ENCODE measurements at places on chromosomes 1 and 21.
A peak's percentile ranks its signal among the peaks of the same experiment; 100 is the strongest.

DNA sequence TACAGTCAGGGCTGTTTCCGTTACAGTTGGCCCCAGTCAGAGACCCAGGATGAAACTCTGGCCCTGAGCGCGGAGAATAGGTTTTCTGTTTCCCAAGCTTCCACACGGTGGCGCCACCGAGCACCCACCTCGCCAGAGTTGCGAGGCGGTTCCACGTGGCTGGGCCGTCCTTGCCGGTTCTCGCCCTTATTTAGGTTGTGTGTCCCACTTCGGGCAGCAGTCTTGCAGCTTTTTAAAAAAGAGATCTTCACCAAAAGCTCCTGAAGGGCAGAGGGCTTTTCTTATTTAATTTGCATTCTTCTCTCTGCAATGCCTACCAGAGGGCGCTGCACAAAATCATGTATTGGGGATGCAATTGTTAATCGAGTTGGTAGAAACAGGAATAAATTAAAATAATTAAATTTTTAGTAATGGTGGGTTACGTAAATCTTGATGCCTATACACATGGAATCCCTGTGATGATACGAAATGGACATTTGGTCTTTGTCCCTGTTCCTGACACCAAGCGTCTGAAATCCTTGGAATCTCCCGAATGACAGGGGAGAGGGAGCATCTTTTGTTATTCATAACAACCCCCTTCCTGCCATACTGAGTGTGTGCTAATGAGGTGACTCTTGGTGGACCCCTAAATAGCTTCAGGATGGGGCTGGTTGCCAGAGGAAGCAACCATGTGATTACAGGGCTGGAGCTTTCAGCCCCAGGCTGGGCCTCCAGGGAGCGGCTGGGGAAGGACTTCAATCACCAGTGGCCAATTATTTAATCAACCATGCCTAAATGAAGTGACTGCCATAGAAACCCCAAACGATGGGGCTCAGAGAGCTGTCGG, 5.6 kb upstream of the S100A7 start:
- DNase-seq: peak; percentile 43

- no peak for DNase-seq
These were observed 182.9 kb upstream of the KCND3 start for GRCh38 chr1:112172294-112172882.

- no peak for DNase-seq
These were observed 34.9 kb downstream of the IGSF21 start for GRCh38 chr1:18142471-18142870.

DNA sequence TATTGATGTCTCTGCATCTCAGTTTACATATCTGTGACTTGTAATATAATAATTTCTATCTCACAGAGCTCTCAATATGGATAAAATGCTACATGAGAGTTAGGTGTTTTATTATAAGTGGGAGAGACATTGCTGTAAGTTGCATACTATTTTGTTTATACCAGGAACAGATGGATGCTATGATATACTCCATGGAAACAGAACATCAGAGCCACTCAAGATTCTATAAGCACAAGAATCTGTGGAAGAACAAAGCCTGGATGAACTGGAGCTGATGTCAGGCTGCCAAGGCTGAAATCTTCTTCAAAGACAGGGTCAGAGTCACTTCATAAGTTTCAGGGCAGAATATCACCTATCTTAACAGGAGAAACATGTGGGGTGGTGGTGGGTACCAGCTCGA, 30.2 kb downstream of the DUSP10 start:
- no peak for DNase-seq

DNA sequence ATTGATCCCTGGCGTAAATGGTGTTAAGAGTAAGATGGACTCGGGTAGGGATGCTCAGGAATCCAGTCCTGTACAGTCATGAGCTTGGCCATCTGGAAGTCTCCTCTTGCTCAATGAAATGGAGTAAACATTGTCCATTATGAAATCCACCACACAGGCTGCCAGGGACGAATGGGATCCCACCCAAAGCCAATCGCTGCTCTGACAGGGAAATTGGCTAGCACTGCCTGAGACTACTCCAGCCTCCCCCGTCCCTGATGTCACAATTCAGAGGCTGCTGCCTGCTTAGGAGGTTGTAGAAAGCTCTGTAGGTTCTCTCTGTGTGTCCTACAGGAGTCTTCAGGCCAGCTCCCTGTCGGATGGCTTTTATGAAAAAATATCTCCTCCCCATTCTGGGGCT, at the start of gene HSD11B1:
Gene HSD11B1, plus strand, starts transcription at position 263 of the 400 bp plus-strand sequence. Its CDS starts 97 bp downstream, at position 360.
- no peak for DNase-seq

DNA sequence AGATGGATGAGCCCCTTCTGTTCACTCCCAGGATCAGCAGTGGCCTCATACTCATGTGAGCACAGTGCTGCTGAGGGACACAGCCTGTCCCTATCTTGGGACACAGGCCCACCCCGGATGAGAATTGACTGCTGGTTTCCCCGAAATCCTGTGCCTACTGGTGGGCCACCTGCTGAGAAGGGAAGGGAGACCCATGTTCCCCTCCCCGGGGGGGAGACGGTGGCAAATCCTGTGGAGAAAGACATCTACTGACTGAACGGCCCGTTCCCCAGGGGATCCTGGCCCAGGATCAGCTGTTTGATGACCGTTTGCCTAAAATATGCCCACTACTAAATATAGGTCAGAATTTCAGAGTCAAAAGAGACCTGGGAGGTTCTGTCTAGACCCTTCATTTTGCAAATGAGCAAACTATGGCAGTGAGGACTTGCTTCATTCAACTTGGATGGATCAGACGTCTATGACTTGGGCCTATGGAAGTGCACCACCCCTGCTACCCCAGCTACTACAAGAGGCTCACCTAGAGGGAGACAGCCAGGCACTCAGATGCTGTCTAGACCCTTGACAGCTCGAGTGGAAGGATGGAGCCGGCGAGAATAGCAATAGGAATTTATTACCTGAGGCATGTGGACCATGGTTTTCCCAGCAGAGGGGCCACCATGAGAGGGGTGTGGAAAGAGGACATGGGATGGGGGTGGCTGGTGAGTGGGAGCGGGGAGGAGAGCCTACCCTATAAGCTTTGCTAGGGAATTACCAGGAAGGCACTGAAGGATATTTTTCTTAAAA, 15.6 kb upstream of the THEMIS2 start:
- DNase-seq: no peak

GRCh38 chr1:8185400-8185799, 132.5 kb upstream of the SLC45A1 start:
- no peak for DNase-seq

DNA sequence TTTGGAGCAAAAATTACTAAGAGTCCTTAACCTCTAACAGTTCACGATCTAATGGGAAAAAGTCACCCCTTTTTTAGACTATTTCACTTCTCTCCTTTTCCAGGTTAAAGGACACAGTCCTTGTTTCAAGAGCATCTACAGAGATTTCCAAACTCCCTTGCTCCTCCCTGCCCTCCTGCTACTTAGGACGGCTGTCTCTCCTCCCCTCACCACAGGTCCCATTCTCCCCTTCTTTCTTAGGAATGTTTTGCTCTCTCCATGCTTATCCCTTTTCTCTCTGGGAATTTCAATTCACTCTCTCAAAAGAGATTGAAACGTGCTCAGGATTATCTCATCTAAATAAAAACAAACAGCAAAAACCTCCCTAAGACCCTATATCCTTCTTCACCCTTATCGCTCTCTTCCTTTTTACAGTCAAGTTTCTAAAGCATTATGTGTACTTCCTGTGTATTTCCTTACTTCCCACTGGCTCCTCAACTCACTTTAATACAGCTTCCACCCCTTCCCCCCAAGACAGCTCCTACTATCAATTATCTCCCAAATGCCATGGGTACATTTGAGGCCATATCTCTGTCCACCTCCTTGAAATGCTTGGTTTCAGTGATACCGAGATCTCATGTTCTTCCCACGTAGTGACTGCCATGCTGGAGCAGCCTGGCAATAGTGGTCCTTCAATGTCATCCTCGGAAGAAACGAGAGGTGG, 43.2 kb upstream of the ZNF281 start:
- DNase-seq: no peak

DNA sequence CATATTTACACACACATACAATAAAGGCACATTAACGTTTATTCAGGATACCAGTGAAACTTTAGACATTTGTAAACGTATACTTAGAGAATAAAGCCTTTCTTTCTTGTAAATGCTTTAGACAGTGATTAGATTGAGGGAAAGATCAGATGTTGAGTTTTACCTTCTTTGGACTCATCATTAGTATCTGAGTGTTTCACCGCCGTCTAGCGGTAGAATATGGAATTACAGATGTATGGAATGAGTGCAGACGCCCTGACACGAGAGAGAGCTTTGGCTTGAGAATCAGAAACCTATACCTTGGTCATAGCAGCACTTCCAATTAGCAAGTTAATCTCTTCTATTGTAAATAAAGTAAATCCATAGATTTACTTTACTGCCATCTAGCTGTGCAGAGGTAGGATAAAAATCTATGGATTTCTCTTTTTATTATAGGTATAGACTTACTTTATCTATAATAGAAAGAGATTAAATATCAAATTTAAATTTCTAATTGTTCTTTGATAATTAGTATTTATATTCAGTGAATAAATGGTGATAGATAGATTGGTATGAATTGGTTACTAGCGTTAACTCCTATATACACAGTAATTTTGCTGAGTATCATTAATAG, 12.6 kb downstream of the FLG2 start:
- peak; percentile 6 for DNase-seq

- no peak for DNase-seq
These were observed 96.3 kb upstream of the GALNT2 start for GRCh38 chr1:229970714-229971113.

DNA sequence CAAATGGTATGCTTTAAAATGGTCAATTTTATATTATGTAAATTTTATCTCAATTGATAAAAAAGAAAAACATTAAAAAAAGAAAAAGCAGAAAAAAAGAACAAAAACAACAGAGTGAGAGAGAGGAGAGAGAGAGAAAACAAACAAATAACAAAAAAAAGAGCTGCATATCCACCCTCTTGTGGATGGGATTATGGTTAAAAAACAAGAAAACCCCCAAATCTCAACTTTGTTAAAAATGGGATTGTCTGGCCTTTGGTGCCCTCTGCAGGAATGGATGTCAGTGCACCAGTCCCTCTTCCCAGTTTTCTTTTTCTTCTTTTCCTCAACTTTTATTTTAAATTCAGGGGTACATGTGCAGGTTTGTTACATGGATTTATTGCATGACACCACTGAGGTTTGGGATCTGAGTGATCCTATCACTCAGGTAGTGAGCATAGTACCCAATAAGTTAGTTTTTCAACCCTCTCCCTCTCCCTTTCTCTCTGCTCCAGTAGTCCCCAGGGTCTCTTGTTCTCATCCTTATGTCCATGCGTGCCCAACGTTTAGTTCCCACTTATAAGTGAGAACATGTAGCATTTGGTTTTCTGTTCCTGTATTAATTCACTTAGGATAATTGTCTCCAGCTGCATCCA, 28.1 kb downstream of the RNF187 start:
- DNase-seq: peak; percentile 3

GRCh38 chr1:214670098-214670497, 67.1 kb downstream of the CENPF start:
- DNase-seq: no peak

DNA sequence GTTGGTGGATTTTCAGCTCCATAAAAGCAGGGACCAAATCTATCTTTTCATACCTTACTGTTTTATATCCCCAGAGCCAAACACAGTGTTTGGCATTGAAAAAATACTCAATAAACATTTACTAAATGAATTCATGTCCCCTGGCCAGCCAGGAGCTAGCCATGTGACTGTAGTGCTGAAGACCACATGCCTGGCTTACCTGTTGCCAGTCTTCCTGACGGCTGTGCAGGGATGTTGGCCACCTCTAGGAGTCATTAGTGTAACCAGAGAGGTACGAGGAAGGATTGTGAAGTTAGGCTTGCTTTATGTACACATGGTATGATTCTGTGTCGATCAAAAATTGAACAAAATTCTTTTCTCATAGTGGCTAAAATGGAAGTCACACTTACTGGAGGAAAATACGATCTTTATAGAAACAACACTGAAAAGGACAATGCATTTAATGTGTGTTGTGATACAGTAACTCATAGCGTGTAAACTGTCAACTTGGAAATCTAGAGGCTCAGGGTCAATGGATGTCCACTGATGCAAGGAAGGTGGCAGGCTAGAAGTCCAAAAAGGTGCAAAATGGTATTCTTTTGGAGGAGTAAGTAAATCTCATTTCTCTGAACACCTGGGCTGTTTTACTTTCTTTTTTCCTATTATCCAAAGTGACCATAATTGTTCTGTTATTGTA, 60.9 kb downstream of the FGGY start:
- no peak for DNase-seq

DNA sequence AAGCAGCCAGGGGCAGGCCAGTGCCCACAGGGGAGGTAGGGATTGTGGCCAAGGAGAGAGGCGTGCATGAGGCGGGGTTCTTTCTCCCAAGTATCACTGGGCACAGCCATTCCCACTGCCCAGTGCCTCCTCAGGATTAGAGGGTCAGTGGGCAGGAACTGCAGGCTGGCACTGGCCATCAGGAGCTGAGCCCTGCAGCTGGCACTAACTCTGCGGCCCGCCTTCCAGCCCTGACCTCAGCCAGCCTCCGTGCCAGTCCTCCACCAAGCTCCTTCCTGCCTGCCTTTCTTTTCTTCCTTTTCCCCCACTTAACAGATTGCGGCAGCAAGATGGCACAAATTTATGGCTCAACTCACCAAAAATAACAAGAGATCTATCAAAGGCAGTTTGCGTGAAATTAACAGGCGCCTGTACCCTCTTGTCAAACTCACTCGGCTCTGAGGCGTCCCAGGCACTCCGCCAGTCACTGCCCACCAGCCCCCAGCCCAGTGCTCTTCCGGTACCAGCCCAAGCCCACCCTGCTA, 11.1 kb downstream of the ADGRB2 start:
- DNase-seq: no peak

- DNase-seq: no peak
These were observed 7.7 kb upstream of the ECE1 start for GRCh38 chr1:21297975-21298374.

- DNase-seq: no peak
These were observed 4.6 kb downstream of the ATP13A2 start for GRCh38 chr1:17007121-17007520.

- DNase-seq: no peak
These were observed 392.1 kb downstream of the KIF26B start for GRCh38 chr1:245546875-245547274.

GRCh38 chr1:94418664-94419655, 771 bp downstream of the ABCD3 start:
- DNase-seq: peak; percentile 33

GRCh38 chr1:99676876-99677275, 31.0 kb downstream of the PALMD start:
- no peak for DNase-seq
